ENCODE measurements at places on chromosomes 12 and 14.
A peak's percentile ranks its signal among the peaks of the same experiment; 100 is the strongest.

DNA sequence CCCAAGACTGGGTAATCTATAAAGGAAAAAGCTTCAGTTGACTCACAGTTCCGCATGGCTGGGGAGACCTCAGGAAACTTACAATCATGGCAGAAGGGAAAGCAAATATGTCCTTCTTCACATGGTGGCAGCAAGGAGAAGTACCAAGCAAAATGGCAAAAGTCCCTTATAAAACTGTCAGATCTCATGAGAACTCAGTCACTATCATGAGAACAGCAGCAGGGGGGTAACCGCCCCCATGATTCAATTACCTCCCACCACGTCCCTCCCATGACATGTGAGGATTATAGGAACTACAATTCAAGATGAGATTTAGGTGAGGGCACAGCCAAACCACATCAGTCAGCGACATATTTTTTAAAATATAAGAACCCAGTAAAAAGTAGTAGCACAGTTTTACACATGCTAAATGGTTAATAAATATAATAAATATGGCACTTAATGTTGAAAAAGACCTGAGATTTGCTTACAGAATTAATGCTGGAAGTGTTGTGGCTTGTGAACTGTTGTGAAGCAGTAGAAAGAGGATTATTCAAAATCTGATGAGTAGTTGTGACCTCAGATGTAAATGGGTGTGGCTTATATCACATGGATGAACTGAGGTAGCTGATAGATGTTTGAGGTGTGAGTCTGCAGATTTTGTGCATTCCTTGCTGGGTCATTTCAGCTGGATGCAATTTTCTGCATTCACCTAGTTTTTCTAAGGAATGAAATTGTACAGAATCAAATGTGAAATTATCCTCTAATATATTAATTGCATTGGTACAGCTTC is 46.9 kb upstream of the CHPT1 start:
- no peak for DNase-seq

- no peak for DNase-seq
These were observed 80.0 kb upstream of the SLC8A3 start for GRCh38 chr14:70268760-70269159.

DNA sequence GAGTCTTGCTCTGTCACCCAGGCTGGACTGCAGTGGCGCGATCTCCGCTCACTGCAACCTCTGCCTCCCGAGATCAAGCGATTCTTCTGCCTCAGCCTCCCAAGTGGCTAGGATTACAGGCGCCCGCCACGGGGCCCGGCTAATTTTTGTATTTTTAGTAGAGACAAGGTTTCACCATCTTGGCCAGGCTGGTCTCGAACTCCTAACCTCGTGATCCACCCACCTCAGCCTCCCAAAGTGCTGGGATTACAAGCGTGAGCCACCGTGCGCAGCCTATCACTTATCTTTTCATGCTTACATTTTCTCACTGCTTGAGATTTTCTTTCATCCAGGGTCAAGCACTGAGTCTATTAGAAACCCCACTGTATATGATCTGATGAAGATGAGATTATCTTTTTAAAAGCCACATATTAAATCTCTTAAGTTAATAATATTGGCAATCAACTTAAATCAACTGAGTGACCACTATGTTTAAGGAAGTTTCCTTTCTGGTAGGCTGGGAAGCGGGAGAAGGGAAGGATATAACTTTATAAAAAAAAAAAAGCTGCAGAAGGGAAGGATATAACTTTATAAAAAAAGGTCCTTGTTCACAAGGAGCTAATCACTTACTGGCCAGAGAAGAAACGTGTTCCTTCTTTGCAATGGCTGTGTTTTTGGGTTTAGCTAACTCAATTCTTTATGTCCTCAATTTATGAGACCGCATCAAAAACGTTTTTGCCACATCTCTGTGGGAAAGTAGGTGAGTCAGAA is 1.3 kb upstream of the MDM2 start:
- DNase-seq: no peak

DNA sequence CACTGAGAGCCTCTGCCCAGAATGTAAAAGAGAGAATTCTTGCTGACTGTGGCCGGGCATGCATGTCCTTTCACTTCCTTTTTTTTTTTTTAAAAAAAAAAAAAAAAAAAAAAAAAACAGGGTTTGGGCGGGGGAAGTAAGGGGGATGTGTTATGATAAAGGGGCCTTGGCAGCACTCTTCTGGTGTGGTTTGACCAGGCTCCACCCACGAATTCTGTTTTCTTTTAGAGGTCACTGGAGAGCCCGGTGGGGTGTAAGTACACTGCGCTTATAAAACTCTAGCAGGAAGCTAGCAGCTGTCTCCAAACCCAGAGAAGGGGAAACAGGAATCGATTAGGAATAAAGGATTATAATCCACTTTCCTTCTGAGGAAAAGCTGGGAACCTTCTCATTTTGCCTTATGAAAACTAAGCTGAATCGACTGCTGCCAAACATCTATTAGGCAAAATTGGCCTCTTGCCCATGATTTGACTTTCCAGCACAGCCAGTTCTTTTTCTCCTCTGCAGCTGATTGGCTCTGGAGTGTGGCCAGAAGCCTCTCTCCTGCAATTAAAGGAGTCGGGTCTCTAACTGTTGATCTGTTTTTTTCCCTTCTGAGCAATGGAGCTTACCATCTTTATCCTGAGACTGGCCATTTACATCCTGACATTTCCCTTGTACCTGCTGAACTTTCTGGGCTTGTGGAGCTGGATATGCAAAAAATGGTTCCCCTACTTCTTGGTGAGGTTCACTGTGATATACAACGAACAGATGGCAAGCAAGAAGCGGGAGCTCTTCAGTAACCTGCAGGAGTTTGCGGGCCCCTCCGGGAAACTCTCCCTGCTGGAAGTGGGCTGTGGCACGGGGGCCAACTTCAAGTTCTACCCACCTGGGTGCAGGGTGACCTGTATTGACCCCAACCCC is 27.7 kb upstream of the HIGD1C start:
- DNase-seq: peak; percentile 75

- DNase-seq: no peak
These were observed 34.2 kb upstream of the C14orf180 start for GRCh38 chr14:104545151-104545941.

GRCh38 chr14:96581902-96582301 is 79.7 kb downstream of the PAPOLA start:
- DNase-seq: peak; percentile 35

DNA sequence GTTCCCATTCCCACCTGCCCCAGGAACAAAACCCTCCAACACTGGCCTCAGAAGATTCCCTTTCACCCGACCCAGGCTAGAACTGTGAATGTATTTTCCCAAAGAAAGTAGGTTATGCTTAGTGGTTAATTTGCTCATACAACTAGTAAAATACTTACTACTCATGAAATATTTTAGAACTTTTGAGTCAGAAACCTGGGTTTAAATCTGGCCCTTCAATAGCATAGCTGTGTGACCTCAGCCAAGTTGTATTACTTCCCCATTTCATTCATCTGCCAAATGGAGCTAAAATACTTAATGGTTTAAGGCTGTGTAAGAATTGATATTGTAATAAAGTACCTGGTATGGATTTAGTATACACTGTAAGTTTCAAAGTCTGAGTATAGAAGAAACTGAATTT is 69.1 kb upstream of the DNM1L start:
- DNase-seq: no peak

- peak; percentile 27 for DNase-seq
These were observed 17.2 kb downstream of the NAV3 start for GRCh38 chr12:77847680-77848431.

DNA sequence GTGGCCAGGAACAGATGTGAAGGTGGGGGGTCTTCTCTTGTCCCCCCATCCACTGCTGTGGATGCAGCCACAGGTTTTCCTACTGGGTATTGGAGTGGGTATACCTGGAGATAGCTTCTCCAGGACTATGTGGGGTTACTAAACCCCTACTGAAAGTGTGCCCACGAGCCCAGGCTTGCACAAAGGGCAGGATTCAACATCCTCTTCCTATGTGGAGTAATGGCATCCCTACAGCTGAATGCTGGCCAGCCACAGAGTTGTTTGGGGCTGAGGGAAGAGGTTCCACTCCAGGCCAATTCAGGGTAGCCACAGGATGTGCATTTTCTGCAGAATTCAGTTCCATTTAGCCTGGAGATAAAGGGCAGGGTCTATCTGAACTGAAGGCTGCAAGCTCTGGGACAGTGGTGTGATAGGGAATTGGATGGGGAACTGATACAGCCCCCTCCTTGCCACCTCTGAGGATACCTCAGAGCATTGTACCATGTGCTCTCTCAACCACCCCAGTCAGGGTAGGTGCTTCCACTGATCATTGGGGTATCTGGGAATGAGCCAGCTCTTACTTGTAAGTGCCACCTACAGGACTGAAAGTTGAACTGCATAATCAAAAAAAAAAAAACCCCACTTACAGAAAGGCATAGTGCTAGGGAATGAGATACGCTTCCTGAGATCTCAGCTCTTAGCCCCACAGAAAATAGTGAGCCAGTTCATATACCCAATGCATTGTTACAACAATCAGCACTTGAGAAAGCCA is 187.1 kb downstream of the KITLG start:
- peak; percentile 70 for DNase-seq

- peak; percentile 12 for DNase-seq
These were observed 86.4 kb downstream of the SCN8A start for GRCh38 chr12:51677284-51677968.

DNA sequence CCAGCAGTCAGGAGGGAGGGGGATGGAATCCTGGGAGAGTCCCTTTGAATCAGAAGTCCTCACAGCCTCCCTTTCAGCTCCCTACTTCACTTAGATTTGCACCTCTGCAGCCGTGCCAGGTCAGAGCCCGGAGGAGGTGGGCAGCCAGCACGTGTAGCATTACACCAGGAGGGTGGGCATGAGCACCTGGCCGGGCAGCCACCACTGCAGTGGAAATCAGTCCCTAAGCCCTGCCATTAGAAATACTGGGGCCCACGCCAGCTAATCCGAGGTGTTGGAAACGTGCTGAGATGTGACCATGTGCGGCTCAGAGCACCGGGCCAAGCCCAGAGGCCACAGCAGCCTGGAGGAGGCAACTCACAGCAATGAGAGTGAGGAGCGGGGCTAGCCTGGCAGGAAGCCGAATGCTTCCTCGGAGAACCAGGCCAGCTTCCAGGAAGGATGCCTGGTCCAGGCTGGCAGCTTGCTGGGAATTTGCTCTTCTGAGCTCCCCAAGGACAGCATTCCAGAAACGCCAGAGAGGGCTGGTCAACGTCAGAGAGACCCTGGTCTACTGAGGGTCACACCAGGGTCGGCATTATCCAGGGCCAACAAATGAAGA is 9.4 kb upstream of the CACNA2D4 start:
- DNase-seq: no peak

- peak; percentile 17 for DNase-seq
These were observed 6.2 kb downstream of the TBX5 start for GRCh38 chr12:114399664-114400211.

GRCh38 chr14:32574269-32574668 is 245.2 kb downstream of the AKAP6 start:
- DNase-seq: no peak

GRCh38 chr12:104687823-104688573 is 231.2 kb downstream of the CHST11 start:
- DNase-seq: no peak

DNA sequence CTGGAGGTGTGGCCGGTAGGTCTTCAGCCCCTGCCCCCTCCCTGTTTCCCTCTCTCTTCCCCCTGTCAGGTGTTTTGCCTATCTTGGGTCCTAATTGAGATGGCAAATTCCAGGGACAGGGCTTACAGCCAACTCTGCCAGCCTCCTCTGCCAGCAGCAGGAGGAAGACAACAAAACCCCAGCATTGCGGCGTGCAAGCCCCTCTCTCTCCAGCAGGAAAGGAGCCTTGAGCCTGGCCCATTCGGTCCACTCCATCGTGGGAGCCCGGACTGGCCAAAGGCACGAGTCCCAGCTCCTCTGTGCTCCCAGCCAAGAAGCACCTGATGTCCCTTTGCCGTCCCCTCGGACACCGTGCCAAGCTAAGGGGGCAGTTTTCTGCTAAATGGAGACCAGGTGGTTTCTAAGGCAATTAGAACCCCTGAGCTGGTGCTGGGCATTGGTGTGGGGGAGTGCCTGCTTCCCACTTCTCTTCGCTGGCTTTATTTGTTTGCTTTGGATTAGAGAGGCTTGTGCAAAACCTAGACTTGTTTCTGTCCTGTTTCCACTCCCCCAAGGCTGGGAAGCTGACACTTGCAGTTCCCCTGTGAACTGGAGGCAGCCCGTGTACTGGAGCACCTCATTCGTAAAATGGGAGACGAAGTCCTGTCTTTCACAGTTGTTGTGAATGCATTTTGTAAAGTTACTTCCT is 57.1 kb upstream of the LHX5 start:
- no peak for DNase-seq

DNA sequence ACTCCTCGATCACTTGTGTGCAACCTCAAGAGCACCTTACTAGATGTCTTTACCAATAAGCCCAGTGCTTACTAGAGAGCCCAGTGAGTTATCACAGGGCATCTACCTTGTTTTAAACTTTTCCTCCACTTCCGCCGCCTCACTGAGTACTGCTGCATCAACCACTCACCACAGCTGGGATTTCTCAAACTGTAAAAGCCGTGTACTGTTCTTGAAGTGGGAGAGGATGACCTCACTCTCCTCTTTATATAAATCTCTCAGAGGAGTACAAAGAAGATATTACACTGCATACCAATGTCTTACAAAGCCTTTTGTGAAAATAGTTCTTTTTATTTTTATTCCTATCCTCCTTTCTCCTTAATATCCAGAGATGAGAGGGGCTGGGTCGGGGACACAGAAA is 94.1 kb downstream of the PLCZ1 start:
- no peak for DNase-seq

- DNase-seq: no peak
These were observed 42.2 kb upstream of the ATP23 start for GRCh38 chr12:57899010-57899662.

GRCh38 chr12:119615518-119616475 is 22.2 kb downstream of the TMEM233 start:
- DNase-seq: no peak

- DNase-seq: no peak
These were observed 76.8 kb downstream of the TSPAN9 start for GRCh38 chr12:3154006-3154405.

DNA sequence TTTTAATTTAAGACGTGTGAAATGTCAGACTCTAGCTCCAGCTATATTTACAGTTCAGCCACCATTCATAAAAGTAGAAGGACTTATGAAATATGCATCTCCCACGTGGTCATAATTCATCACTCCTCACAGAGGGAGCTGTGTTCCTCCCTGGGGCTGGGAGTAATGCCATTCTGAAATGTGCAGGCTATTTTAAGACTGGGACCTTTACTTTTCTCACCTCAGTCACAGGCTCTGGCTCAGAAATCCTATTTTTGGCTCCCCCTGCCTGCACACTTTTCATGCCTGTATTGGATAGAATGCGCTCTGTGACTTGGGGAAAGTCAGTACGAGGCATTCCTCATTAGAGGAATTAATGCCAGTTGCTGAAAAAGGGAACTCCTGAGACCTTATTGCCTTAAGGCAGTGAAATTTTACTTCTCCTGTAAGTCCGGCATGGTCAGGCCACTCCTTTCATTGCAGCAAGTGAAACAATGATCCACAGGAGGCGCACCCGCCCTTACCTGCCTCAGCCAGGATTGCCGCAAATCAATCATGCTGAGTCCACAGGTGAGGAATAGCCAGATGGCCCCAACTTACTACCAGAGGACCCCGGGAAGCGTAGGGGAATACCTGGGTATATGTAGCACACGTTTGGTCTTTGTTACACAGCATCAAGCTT is 1133.2 kb upstream of the TMEM132C start:
- peak; percentile 86 for DNase-seq

- no peak for DNase-seq
These were observed 136.9 kb downstream of the EGLN3 start for GRCh38 chr14:33814010-33814409.

- DNase-seq: no peak
These were observed 71.6 kb upstream of the STXBP6 start for GRCh38 chr14:25121337-25122129.
